ENCODE measurements at places on chromosomes 2 and 18.

GRCh38 chr2:158091647-158092046, 10.0 kb upstream of the UPP2 start:
- DNase-seq = no peak

GRCh38 chr18:25053466-25053865, 298.5 kb downstream of the ZNF521 start:
- DNase-seq = no peak

DNA sequence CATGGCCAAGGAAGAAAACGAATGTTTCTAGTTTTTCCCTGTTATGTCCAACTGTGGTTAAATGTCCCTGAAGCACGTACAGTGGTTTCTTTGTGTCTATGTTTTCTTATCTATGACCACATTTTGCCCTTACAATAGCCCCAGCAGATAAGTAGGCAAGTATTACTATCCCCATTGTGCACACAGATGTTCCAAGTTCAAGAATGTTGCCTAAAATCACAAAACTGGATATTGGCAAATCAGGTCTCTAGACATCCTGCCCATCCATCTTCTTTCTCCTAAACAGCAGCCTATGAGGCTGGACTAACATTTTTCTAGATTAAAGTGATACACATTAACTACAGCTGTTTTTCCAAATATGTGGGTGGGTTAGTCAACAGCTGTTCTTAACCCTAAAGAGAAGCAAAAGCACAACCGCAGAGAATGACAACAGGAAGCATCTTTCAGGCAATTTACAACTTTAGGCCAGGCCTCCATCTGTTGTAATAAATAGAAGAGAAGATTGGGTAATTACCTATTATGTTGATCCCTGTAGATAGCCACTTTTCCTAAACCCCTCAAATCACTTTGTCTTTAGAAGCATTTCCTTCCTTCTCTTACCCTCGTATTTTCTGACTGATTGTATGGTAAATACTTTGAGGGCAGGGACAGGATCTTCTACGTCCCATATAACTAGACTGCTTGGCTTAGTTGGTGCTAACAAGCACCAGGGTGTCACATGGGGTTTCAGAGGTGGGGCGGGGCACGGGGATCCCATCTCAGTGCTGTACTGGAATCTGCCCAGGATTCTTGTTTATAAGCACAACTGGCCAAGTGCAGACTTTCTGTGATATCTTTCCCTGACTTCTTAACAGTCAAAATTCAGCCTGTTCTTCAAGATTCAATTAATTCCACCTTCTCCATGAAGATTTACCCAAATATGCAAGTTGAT, 132.1 kb upstream of the SETBP1 start:
- no peak for DNase-seq

- DNase-seq = no peak
Measured at GRCh38 chr2:188940171-188940570, 34.0 kb upstream of the COL3A1 start.

DNA sequence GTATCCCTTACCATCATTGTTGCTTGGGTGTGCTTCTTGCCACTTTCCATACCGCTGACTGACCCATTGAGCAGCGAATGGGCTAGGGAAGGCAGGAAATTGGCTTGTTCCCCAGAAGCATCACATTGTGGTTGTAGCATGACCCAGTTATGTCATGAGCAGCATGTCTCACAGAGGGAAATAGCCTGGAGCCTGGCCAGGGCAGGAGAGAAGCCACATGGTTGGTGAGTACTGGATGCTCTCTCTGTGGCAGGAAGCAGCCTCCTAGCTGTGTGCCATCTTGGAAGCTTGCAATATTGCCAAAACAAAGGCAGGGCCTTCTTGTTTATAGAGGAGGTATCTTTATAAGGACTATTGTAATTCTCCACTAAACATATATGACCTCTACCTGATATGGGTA, 482.6 kb downstream of the PIK3C3 start:
- DNase-seq = no peak

- DNase-seq = no peak
Measured at GRCh38 chr2:204112084-204112770, 175.7 kb downstream of the ICOS start.

- DNase-seq = no peak
Measured at GRCh38 chr2:202780514-202781021, 91.0 kb downstream of the ICA1L start.

DNA sequence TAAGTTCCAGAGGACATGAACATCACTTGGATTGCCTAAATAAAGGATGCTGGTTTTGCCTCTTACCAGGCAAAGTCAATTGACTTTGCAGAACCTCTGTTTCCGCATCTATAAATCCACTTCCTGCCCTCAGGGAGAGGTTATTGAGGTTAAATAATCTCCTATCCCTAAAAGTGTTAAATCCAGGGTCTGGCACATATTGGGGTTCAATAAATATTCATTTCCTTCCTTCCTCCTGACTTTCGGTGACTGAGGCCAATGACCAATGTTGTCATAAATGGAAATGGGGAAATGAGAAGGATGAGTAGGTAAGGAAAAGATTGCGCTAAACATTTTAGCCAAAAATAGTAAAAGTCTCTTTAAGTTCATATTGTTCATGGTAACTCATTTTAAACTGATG, 16.0 kb downstream of the BCL2 start:
- DNase-seq = no peak
